ENCODE measurements at places on chromosomes 3 and 15. TPM values are rescaled to one million over a fixed set of nuclear protein-coding genes. Genes with fewer than 3 reads are reported as not detected.

Gene RETNLB
- not detected for total RNA-seq

Gene SIDT1
- 2.7 TPM for total RNA-seq

DNA sequence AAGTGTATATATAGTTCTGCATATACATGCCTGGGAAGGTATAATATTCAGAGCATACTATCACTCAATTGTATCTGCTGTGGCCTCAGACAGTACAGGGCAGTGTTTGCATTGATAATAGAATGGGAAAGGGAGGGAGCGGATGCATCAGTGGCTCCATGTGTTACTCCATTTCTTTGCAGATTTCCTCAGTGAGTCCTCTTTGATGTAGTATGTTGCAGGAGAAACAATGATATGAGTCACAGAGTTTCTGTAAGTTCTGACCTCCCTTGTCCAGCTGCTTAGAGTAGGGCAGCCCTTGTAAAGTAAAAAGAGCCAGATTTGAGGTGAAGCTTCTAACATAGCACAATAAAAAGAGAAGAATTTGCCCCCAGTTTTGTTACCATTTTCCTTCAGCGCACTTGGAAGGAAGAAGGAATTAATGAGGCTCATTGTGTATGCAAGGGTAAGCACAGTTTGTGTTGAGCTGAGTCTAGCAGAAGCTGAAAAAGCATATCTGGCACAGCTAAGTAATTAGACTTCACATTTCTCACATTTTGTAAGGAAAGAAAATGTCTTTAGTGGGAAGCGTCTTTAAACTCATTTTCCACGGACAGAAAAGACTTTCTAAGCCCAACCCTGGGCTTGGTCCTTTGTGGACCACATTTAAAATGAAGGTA is 555.8 kb upstream of the IL12A start:
- H3K36me3 ChIP-seq: no peaks in the 10 kb centered on the region
- H3K27me3 ChIP-seq: no peaks in the 10 kb centered on the region
- H3K27ac ChIP-seq: no peak overlapping the region
- DNase-seq: no peak

DNA sequence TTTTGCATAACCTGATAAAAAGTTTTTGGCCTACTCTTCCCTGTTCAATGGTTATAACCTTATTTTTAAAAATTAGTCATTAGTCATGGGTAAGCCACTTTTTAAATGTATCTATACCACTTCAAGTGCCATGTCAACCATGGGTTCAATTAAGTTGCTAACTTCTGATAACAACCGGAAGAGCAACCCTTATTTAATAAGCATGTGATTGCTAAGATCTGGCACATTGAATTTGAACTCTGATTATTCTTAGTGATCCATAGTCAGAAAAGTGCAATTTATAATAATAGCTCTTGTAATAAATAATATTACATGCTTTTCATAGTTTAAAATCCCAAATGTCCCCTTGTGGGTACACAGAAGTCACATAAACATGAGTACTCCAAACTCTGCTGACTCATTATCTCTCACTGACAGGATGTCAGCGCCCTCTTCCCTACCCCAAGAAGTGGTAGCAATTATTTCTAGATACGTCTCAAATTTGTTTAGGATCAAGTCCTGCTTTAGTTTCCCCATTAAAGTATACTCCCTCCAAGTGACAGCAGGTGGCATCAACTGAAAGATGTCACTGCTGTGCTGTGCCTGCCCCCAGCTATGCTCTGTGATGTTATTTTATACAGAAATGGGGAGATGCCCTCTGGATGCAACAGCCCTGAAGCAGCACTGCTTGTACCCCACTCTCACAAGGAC is 18.6 kb downstream of the SAMD7 start:
- H3K27me3 ChIP-seq: no peaks in the 10 kb centered on the region
- H3K36me3 ChIP-seq: no peaks in the 10 kb centered on the region
- no peaks in the 10 kb centered on the region for H3K4me1 ChIP-seq
- no peak overlapping the region for H3K27ac ChIP-seq

- no peak overlapping the region for H3K4me3 ChIP-seq
- H3K27me3 ChIP-seq: no peaks in the 10 kb centered on the region
- no peak for DNase-seq
Measured at GRCh38 chr15:98612490-98613110, 35.7 kb upstream of the IGF1R start.

DNA sequence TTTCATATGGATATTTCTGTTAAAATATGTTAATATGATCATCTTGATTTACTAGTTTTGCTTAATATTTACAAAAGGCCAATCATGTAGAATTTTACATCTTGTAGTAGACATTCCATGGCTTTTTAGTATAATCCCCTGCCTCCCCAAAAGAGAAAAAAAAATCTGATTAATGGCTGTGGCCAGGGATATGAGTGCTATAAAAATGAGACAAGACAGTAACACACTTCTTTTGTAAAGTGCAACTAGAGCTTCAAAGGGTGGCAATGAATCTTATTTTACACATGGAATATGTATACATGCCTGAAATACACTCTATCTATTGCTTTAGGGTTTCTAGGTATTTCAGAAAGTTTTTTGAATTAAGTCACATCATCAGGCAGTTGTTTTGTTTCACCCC is 112.2 kb upstream of the NANOGP8 start:
- no peaks in the 10 kb centered on the region for H3K36me3 ChIP-seq
- no peaks in the 10 kb centered on the region for H3K4me1 ChIP-seq
- H3K27ac ChIP-seq: no peak overlapping the region
- H3K4me3 ChIP-seq: no peak overlapping the region
- no peak for DNase-seq

Data from thyroid gland (tissue), 4 donors.